ENCODE measurements at places on chromosomes 11 and 22.

GRCh38 chr11:1128311-1129142 is 29.2 kb upstream of the MUC5AC start:
- no peak for DNase-seq
- no peaks in the 10 kb centered on the region for H3K4me1 ChIP-seq
- H3K4me3 ChIP-seq = no peak overlapping the region
- no peaks in the 10 kb centered on the region for H3K36me3 ChIP-seq

GRCh38 chr11:34136420-34136819 is 31.0 kb downstream of the NAT10 start:
- H3K27ac ChIP-seq = no peak overlapping the region
- no peak for DNase-seq

GRCh38 chr22:31695423-31695822 is 33.4 kb upstream of the PISD start:
- peaks cover 12% of the 10 kb centered on the region for H3K36me3 ChIP-seq
- no peak overlapping the region for H3K27ac ChIP-seq
- DNase-seq = no peak

- H3K4me3 ChIP-seq = no peak overlapping the region
- peaks cover 36% of the 10 kb centered on the region for H3K4me1 ChIP-seq
- H3K27me3 ChIP-seq = no peaks in the 10 kb centered on the region
- no peak overlapping the region for H3K27ac ChIP-seq
- no peaks in the 10 kb centered on the region for H3K36me3 ChIP-seq
These were observed 15.0 kb downstream of the CRTAM start for GRCh38 chr11:122853261-122853660.

GRCh38 chr11:73971175-73971719 is 11.4 kb downstream of the UCP2 start:
- no peak for DNase-seq
- H3K27me3 ChIP-seq = no peaks in the 10 kb centered on the region
- H3K4me1 ChIP-seq = peaks cover 8% of the 10 kb centered on the region
- no peaks in the 10 kb centered on the region for H3K36me3 ChIP-seq

- H3K36me3 ChIP-seq = peaks cover 3% of the 10 kb centered on the region
- no peaks in the 10 kb centered on the region for H3K4me1 ChIP-seq
- H3K27ac ChIP-seq = no peak overlapping the region
- H3K4me3 ChIP-seq = no peak overlapping the region
- DNase-seq = no peak
These were observed 30.7 kb downstream of the ARHGAP8 start for GRCh38 chr22:44783091-44783490.

DNA sequence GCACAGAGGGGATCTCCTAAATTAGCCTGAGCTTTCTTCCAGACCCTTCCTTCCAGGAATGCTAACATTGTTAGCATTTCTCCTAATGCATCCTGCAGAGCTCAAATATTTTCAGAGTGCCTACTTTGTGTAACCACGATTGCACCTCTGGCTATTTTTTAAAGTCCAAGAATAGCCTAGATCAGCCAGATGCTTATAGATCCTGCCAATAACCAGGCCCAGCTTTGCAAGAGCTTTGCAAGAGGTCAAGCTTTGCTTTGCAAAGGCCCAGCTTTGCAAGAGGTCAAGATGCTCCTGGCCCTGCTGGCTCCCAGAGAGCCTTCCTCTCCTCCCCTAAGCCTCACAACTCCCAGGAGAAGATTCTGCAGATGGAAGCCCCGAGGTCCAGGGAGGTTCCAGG is 491.9 kb downstream of the MN1 start:
- H3K27me3 ChIP-seq = peaks cover 3% of the 10 kb centered on the region
- H3K4me1 ChIP-seq = no peaks in the 10 kb centered on the region
- no peak for DNase-seq
- H3K4me3 ChIP-seq = no peak overlapping the region
- H3K27ac ChIP-seq = no peak overlapping the region
